ENCODE measurements at places on chromosomes 1 and 21.

DNA sequence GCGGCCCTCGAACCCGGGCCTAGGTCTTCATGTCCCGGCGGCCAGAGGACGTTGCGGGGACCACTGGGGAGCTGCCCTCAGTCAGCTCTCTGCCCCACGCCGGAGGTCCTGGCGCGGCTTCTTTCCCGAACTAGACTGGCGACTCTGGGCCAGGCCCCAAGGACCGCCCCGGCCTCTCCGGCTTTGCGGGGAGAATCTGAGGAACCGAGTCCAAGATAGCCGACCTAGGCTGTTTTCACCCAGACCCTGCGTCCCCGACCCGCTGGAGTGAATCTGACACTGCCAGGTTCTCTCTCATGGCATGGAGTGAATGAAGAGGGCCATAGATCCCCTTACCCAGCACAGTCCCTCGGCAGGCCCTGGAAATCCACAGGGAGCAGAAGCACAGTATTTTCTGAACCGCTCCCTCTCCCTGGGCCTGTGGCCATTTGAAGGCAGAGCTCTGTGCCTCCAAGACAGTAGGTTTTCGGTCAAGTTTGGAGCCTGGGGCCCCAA, 9.9 kb upstream of the BARHL2 start:
- DNase-seq = no peak

- no peak for DNase-seq
Observed at GRCh38 chr1:165876121-165876520, 48.7 kb downstream of the UCK2 start.

GRCh38 chr21:41375875-41376274, 14.0 kb downstream of the MX2 start:
- no peak for DNase-seq

- no peak for DNase-seq
Observed at GRCh38 chr1:167518331-167518700, at the start of gene CD247. CD247 (minus strand) TSS chr1:167518529; CDS start chr1:167518465, 64 bp downstream.

DNA sequence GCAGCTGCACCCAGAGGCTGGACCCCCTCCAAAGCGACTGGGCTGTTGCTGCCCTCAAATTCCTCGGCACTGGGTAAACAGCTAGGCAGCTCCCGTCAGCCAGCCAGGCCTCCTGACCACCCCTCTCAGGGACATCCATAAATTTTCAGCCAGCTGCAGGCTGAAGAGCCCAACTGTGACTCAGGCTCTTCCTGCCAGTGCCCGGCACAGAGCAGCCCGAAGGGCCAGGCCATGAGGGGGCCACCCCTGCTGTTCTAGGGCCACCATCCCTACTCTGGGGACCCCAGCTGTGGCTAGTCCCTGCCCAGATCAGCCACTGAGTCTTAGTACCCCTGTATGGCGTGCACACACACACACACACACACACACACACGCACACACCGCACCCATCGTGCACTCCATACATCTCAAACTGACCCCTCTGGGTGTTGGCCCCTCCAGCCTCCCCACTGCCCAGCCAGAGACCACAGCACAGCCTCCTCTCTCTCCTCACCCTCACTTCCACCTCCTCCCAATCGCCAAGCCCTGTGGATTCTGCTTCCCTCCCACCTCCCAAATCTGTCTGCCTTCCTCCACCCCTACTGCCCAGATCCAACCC, 6.2 kb upstream of the LAPTM5 start:
- DNase-seq = no peak

DNA sequence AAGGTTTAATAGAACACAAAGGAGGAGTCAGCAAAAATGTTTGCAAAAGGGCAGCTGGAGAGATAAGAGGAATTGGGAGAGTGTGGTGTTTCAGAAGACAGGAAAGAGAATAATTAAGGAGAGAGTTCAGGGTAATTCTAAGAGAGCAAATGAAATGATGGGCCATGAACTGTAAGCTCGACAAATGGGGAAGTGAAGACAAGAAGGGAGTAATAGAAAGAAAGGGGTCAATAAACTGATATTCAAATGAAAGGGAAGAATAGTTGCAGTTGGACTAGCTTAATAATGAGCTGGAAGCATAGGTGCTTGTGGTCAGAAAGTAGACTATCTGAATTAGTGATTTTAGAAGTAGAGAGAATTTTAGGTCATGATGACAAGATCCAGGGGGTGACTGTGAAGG, 15.6 kb upstream of the RNF220 start:
- no peak for DNase-seq

GRCh38 chr1:64705591-64705990, 39.3 kb upstream of the RAVER2 start:
- DNase-seq = no peak

DNA sequence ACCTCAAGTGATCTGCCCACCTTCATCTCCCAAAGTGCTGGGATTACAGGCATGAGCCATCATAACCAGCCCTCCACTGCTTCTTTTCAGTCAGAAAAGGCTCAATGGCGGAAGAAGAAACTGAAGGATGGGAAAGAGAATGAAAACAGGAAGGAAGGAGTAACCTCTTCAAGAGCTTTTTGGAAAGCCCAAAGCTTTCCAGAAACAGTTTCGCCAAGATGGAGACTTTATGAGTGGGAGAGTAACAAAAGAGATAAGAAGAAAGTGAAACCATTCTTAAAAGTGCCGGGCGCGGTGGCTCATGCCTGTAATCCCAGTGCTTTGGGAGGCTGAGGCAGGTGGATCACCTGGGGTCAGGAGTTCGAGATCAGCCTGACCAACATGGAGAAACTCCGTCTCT, 62.7 kb upstream of the NBL1 start:
- DNase-seq = no peak

- no peak for DNase-seq
Observed at GRCh38 chr1:208835781-208836180, 591.6 kb upstream of the PLXNA2 start.

DNA sequence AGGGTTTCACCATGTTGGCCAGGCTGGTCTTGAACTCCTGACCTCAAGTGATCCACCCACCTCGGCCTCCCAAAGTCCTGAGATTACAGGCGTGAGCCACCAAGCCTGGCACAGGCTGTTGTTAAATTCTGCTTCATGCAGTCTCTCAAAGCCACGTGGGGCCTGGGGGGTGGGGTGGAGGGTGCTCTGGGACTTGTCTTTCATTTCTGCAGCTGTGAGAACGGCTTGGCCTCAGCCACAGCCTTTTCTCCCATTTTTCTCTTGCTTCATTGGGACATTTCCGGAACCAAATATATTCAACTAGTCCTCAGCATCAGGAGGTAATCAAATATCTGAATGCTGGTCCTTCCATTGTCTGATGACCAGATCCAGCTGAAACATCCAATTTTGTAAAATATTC, 27.6 kb upstream of the KCNE2 start:
- no peak for DNase-seq

DNA sequence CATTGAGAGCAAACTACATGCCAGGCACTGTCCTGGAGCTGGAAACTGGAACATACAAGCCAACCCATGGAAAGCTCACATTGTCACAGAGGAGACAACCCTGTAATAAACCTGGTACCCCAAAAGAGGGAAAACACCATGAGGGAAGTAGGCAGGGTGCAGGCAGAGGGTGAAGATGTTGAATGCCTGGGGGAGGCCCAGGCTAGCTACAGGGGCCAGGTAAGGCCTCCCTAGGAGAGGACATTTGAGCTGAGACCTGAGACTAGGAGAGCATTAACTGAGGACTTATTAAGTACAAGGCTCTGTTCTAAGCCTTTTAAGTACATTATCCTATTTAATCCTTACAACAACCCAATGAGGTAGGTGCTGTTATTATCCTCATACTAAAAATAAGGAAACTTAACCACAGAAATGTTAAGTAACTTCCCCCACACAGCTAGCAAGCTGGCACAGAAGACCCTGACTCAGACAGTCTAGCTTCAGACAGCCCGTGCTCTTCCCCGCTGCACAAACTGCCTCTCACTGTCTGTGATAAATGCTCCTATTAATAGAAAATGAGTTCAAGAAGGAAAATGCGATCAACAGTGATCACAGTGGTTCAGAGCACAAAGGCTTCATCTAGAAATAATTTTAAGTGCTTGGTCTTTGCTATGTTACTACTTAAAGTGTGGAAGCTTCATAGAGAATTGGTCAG, 41.8 kb downstream of the ZNF281 start:
- no peak for DNase-seq

DNA sequence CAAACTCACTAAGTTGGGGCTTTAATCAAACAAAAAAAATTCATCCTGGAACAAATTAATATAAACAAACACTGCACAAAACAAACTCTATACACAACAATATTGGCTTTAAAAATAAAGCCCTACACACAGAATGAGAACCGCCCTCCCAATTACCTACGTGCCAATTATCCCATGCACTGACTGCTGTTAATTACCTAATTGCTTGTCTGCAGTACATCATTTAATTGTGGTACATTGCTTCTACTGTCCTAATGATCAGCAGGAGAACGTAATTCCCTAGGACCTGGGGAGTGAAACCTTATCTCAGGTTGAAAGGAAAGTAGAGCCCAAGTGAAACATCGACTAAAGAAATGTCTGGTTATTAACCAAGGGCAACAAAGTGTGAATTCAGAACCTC, 364.5 kb downstream of the KCNH1 start:
- DNase-seq = no peak

- DNase-seq = no peak
Observed at GRCh38 chr1:42420911-42421585, 34.8 kb downstream of the ZMYND12 start.

DNA sequence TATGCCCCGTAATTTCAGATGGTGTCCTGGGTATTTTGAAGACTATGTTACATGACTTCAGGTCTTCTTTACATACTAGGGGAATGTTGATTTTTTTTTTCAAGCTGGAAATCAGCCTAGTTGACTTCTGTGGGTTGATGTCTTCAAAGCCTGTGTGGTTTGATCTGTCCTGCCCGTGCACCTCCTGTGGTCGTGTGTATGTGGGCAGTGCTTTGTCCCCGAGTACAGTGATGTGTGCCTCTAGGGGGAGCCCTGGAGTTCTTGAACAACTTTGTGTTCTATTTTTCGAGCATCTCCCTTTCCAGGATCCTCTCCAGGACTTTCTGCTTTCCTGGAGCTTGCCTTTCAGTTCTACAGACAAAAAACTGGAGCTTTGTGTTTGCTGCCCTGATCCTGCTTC, 28.9 kb downstream of the OBSCN start:
- peak; percentile 60 for DNase-seq

DNA sequence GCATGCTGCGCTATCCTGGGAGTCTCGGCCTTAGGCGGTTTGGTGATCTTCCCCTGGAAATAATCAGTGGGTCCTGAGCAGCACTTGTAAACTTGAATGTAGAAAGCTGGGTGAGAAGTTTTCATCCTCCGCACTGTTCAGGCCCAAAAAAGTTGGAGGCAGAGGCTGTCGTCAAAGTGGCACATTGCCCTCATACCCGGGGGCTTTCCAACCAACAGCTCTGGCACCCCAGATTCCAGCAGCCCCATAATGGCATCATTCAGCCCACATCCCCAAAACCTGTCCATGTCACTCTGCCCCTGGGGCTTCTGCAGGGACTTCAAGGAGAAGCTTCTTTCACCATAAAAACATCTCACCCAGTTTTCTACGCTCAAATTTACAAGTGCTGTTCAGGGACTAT, 59.3 kb downstream of the TOR1AIP2 start:
- no peak for DNase-seq

DNA sequence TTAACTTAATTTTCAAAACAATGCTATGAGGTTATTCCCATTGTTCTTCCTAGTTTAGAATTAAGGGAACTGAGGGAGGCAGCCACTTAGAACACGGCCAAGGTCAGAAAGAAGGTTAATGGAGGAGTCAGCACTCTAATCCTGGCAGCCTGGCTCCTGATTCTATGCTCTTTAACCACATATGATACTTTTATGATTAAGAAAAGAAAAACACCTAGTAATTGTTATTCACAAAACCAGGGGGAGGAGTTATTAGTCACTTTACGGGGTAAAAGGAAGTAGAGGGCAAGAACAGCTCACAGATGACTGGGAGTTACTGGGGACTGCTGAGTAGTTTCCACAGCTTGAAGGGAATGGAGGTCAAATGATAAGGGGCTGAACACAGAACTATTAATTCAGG, 38.6 kb downstream of the GADD45A start:
- DNase-seq = no peak

DNA sequence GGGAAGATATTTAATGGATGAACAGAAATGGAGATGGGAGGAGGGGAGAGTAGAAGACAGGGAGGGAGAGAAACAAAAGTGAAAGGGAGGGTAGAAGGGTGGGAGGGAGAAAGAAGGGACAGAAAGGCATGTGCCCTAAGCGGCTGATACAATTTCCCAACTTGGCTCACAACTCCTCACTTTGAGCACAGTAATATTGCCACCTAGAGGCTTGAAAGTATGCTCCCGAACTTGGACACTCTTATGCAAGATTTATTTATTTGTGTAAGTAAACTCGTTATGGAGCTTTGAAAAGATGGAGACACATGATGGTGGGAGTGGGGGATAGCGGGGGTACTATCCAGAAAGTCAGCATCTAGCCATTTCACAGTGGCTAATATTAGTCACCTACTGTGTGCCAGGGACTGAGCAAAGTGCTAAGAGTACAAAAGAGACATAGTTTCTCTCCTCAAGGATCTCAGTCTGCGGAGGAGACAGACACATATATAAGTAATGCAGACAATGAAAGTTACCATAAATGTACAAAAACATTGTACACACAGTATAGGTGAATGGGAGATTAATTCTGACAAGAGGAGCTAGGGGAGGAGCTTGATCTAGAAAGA, 189.7 kb downstream of the SEC16B start:
- DNase-seq = no peak

DNA sequence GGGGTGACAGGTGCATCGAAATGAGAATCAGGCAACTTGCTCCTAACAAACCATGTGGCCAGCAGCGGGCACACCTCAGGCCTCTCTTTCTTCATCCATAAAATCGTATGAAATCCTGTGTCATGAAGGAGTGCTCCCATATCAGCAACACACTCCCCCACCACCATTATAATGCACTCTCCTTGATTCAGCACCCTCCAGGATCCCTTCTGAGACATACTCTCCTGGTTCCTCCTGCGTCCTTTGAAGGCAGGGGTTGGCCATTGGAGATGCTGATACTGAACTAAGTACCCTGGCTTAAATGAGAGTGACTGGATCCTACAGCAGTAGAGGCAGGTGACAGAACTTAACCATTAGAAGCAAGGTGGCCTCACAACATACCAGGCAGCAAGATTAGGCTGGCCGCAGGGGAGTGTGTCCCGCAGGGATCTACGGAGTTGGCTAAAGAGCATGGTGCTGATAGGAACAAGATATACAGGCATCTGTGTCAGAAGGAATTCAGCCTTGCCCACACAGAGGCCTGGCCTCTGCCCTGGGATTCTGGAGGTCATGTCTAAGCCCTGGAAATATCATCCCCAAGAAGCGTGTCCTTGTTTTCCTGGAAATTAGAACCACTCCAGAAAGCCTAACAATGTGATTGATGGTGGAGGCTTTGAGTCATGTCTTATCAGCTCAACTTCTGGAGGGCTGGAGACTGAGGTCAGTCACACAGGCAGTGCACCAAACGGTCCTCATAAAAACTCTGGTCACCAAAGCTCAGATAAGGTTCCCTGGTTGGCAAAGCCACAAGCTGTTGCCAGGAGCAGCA, 16.8 kb downstream of the S100A7A start:
- no peak for DNase-seq

DNA sequence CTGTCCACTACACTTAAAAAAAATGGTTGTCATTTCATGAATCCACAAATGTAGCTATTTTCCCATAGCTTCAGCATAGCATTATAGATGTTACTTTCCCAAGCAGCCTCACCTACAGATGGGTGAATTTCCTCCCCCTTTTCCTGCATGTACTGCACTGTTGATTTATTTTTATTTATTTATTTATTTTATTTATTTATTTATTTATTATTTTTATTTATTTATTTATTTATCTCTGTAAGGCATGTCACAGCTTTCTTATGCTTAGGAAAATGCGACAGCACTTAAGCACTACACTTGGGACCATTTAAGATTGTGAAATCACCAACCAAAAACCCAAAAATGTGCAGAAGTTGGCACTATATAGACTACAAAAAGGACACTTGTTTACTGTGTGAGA, 4.9 kb downstream of the CD1A start:
- no peak for DNase-seq

All from hematopoietic multipotent progenitor cell treated with erythropoietin and hydrocortisone succinate and interleukin-3 and kit ligand, for 17 days (in vitro differentiated cells).